Hypothalamus (tissue), 51 donors: ENCODE measurements at places on chromosomes 1 and 21.

DNA sequence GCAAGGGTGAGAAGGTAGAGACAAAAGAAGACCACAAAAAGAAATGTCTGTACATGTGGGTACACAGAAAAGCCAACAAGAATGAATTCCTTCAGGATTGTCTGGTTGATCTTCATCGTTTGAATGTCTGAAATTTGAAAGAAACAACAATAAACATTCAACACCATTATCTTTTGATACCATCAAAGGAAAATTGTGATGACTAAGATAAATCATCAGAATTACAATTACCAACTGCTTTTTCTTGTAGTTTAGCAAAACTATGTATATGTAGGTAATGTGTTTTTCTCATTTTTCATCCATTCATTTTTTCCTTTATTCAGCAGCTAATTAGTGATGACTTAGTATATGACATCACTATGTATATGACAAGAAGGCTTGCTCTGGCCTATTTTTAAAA is at the start of gene OR10X1:
Gene OR10X1 (minus strand): TSS at position 167 of the 400 bp plus-strand sequence. CDS start 0 bp downstream, at position 167.
- no peak for DNase-seq

- DNase-seq = no peak
Observed at GRCh38 chr1:109282497-109282951, 421 bp downstream of the PSRC1 start.

- peak; percentile 22 for DNase-seq
Observed at GRCh38 chr1:236608930-236609726, 4.8 kb upstream of the HEATR1 start.

- DNase-seq = no peak
Observed at GRCh38 chr1:67834246-67834877, 1.1 kb upstream of the GNG12 start.

- no peak for DNase-seq
Observed at GRCh38 chr1:119449971-119450370, 35.0 kb downstream of the HSD3B2 start.

DNA sequence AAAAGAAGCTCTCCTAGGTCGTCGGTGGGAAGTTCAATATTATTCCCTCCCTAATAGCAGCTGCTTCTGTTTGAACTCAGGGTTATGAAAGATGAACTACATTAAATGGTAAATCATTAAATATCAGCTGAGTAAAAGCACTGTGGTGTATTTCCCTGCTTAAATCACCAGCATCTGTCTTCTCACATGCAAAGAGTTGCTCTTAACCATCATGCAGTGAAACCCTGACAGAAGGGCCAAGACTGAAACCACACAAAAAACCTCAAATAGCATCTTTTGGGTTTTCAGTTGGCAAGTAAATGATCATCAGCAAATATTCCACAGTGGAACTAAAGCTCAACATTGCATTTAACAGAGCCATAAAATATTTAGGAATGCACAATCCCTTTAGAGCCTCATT is 380.0 kb upstream of the ADGRL2 start:
- no peak for DNase-seq

- no peak for DNase-seq
Observed at GRCh38 chr21:19145682-19146293, 742.2 kb upstream of the TMPRSS15 start.

GRCh38 chr1:155166051-155166470 is 7.0 kb downstream of the KRTCAP2 start:
- DNase-seq = no peak

DNA sequence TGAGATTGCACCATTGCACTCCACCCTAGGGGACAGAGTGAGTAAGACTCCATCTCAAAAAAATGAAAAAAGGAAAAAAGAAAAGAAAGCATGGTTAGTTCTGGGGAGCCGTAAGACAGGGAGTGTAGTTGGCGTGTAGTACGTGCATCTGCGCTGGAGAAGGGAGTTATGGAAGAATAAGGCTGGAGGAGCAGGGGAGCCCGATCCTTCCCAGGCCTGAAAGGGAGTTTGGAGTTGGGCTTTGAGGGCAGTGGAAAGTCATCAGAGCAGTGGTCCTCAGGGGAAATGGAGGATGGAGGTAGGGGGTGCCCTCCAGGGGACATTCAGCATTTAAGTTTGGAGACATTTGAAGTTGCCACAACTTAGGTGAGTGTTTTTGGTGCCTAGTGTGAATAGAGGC is 11.3 kb upstream of the TMEM201 start:
- no peak for DNase-seq

- no peak for DNase-seq
Observed at GRCh38 chr1:206933333-206933945, 11.7 kb upstream of the FCMR start.

GRCh38 chr1:170927955-170928840 is 7.1 kb upstream of the MROH9 start:
- DNase-seq = no peak

- no peak for DNase-seq
Observed at GRCh38 chr1:147515045-147515869, 26.0 kb upstream of the BCL9 start.

- DNase-seq = no peak
Observed at GRCh38 chr1:224640018-224640417, 23.9 kb downstream of the CNIH3 start.

DNA sequence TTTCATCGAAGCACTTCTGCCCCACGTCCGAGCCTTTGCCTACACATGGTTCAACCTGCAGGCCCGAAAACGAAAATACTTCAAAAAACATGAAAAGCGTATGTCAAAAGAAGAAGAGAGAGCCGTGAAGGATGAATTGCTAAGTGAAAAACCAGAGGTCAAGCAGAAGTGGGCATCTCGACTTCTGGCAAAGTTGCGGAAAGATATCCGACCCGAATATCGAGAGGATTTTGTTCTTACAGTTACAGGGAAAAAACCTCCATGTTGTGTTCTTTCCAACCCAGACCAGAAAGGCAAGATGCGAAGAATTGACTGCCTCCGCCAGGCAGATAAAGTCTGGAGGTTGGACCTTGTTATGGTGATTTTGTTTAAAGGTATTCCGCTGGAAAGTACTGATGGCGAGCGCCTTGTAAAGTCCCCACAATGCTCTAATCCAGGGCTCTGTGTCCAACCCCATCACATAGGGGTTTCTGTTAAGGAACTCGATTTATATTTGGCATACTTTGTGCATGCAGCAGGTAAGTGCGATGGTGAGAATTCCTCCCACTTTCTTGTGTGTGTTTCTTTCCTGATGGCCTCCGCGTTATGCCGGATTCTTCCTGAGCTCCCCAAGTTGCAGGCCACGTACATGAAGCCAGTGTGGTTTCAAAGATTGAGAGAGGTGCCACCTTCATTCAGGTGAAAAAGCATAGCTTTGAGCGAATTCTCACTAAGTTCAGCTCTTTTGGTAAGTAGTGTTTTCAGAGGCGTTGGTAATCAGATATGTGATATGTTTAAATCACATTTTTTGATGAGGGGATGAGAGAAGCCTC is 6.0 kb downstream of the NFIA start:
- DNase-seq = no peak

GRCh38 chr1:153778051-153778823 is 3.0 kb downstream of the SLC27A3 start:
- no peak for DNase-seq

DNA sequence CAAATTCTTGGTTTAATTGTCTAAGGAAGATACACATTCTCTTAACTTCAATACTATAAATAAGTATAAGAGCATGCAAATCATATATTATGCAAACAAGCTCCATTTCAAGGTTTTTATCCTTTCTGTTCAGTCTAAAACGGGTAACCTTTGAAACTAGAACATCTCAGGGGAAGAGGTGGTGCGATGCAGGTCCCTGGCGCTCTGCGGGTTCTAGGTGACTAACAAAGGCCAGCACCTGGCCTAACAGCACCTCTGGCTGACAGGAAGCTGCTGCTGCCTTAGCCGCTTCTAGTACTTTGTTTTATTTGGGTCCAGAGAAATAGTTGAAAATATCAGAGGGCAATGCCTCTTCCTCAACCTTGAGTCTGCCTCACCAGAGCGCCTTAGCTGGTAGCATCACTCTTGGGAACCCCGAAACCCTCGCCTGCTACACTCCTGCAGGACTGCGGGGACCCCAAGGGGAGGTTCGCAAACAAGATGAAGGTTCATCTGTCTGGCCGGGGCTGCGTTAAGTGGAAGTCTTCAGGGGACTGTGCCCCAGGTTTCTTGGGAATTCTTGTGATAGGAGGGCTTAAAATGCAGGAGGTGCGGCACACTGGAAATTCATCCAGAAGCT is 45.5 kb downstream of the PRDM15 start:
- DNase-seq = no peak

- no peak for DNase-seq
Observed at GRCh38 chr1:203867802-203868201, 6.4 kb downstream of the SNRPE start.

DNA sequence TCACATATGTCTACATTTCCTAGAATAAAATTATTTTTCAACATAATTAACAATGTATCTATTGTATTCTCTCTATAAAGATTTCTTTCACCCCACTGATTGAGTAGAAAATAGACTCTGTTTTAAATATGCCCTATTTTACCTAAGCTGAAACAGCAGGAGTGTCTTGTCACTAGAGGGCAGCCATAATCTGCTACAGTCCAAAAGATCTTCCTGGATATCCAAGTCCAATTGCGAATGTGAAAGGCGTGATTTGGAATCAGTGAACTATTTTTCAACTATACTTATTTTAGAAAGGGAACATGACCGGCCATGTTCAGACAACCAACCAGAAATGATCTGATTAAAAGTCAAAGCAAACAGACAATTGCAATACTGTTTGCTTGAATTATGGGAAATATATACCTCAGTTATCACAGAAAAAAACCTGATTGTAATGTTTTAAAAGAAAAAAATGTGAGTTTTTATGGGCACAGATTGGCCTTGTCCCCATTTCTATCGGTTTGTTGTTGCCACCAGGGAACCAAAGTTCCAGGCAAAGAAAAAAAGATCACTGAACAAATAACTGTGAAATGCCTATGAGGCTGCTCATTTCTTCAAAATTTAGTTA is 1211.0 kb upstream of the ADGRL4 start:
- no peak for DNase-seq

DNA sequence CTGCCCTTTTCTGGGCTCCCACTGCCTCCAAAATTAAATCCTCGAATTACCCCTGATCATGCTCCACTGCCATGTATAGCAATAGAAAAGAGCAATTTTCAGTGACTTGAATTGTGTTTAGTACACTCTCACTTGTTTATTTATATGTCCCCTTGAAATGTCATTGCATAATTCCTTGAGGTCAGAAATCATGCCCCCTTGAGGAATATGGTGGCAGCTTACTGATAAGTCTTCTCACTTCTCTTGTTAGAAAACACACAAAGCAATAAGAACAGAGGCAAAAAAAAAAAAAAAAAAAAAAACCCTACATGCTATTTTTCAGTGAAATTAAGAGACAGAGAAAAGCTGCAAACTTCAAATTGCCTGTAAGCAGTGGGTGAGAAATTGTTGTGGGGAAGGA is 37.5 kb downstream of the GPR88 start:
- no peak for DNase-seq

DNA sequence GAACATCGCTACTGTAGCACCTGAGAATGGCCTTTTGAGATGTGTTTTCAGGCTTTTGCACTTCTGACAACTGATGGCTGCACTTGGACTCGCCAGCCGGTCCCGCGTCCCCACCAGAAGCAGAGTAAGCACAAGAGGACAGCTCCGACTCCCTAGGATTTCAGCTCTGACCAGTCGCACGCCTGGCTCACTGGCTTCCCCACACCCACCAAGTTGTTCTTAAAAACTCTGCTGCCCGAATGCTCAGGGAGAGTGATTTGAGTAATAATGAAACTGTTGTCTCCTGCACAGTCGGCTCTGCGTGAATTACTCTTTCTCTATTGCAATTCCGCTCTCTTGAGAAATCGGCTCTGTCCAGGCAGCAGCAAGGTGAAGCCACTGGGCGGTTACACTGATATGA is 40.2 kb upstream of the NLRP3 start:
- no peak for DNase-seq

DNA sequence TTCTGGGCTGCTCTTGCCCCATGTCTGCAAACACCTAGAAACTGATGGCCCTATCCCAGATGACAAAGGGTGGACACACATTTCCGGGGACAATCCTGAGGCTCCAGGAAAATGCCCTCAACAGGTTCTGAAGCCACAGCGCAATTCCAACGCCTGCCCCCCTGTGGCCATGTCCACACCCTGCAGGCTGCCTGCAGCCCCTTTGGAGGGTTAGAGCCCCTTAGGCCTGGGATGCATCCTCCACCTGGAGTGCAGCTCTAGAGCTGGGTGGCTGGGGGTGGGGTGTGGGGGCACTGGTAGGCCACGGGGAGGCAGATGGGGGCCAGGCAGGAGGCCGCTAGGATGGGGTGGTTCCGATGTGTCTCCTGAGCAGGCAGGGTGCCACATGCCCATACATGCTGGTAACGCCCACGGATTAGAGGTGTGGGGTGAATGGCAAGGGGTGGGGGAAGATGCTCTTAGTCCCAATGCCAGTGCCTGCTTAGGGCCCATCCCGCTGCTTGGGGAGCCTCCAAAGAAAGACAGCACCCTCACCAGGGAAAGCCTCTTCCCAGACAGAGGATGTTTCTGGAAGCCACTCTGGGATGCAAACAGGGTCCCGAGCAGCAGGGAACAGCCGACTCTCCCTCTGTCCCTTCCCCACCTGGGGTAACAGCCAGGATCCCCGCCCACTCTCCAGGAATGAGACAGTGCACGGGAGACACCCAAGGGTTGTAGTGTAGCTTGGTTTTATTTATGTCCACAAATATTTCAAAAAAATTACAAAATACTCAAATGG is 34.0 kb downstream of the SLC45A1 start:
- no peak for DNase-seq

GRCh38 chr1:220250681-220251080 is 21.6 kb downstream of the RAB3GAP2 start:
- no peak for DNase-seq

- DNase-seq = no peak
Observed at GRCh38 chr1:236845830-236846229, 50.7 kb downstream of the MTR start.

GRCh38 chr1:2304282-2304681 is 76.2 kb downstream of the SKI start:
- no peak for DNase-seq

GRCh38 chr21:41975391-41976272 is 21.8 kb upstream of the C2CD2 start:
- DNase-seq = no peak

- no peak for DNase-seq
Observed at GRCh38 chr1:29893046-29893723, 656.9 kb downstream of the PTPRU start.

- DNase-seq = no peak
Observed at GRCh38 chr1:56570924-56571372, 8.4 kb downstream of the PLPP3 start.

DNA sequence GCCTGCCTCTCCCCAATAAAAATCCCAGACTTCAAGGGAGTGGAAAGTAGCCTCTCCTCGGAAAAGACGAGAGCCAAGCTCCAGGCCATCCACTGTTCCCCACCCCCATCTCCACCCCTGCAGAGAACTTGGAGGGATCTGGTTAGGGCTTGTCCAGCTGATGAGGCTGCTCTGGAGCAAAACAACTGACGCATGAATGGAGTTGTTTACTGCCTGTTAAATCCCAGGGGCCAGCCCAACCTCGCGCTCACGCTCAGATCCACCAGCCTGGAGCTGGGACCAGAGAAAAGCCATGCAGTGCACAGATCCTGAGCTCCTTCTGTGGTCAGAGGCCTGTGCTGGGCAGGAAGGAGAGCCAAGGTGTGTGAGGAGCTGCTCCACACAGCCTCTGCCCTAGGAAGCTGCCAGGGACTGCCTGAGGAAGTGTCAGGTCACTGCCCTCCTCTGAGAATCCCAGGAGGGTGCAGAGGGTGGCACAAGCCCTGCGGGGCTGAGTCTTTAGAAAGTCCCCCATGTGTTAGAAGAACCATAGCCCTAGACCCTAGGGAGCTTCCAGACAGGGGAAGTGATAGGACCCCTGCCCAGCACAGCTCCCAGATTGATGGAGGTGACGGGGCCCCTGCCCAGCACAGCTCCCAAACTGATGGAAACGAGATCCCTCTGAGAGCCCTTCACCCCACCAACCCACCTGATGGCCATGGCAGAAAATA is 109.0 kb upstream of the IPO9 start:
- DNase-seq = peak; percentile 75
